COR-L47 (cell line): ENCODE measurements at places on chromosomes 1 and 21.

DNA sequence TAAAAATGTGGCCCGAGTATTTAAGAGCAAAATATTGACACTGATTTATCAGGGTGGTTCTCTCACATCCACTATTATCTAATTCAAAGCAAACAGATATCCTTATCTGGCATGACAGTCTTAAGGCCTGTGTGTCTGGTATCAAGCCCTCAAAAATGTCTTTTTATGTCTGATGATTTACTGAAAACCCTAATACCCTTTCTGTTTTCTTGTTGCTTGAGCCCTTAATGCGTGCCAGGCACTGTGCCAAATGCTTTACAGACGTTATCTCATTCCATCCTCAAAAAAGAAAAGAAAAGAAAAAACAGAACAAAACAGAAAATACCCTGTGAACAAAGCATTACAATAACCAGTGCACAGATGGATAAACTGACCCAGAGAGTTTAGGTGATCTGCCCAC lies 5.7 kb downstream of the DUSP23 start:
- no peak for DNase-seq

DNA sequence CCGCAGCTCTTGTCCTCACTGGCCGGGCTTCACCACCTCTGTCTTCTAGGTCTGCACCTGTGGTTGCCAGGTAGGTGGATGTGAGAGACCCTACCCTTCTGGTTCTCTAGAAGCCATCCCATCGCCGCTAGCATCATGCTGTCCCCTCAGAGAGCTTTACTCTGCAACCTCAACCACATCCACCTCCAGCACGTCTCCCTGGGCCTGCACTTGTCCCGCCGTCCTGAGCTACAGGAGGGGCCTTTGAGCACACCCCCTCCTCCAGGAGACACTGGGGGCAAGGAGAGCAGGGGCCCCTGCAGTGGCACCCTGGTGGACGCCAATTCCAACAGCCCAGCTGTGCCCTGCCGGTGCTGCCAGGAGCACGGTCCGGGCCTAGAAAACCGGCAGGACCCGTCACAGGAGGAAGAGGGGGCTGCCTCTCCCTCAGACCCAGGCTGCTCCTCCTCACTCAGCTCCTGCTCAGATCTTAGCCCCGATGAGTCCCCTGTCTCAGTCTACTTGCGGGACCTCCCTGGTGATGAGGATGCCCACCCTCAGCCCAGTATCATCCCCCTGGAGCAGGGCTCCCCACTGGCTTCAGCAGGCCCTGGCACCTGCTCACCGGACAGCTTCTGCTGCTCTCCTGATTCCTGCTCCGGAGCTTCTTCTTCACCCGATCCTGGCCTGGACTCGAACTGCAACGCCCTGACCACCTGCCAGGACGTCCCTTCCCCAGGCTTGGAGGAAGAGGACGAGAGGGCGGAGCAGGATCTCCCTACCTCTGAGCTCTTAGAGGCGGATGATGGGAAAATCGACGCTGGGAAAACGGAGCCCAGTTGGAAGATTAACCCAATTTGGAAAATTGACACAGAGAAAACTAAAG lies 1.2 kb downstream of the RUSC1 start:
- no peak for DNase-seq

DNA sequence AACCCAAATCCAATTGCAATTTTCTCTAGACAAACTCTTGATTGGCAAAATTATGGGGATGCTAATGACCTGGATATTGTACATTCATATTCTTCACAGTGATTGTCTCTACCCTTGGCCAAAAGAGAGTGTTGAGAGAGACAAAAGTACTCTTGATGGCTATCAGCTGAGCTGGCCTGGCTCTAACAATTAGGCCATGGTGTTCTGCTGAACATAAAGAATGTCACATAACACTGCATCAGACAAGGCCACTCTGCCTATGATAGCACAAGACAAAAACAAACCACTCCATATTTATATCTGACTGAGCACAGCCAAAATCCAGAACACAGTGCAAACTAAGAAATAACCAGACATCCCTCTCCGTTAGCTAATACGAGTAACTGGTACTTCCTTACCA lies 101.7 kb downstream of the ADAMTS1 start:
- no peak for DNase-seq

- DNase-seq = no peak
These were observed 115.9 kb downstream of the OMA1 start for GRCh38 chr1:58430421-58431275.

DNA sequence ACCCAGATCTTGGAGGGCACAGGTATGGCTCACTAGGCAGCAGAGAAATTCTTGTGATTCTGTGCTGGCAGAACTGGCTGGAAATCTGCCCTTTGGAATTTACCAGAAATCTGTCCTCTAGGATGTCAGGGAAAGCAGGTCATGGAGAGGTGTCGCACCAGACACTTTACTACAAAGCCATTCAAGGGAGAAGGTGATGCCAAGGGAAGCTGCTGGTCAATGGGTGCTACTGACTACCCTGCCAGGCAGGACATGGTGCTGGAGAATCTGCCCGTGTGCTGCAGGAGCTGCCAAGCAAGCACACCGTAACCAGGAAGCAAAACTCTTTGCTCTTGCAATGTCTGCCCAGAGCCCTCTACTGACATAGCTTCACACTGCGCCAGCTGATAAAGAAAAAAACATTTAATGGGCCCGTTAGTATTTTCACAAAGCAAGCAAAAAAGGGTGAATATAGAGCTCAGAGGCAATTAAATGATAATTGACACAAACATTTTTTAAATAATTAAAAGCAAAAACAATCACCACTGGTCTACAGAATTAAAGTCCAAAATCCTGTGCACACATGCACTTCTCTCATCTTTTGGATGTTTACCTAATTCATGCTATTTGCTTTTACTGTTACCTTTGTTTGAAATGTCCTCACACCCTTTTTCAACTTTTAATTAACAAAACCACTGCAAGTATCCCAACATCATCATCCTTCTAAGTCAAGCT lies 7.2 kb upstream of the FBXO28 start:
- DNase-seq = peak; percentile 44

- no peak for DNase-seq
These were observed 41.7 kb upstream of the GPR153 start for GRCh38 chr1:6302568-6302967.

DNA sequence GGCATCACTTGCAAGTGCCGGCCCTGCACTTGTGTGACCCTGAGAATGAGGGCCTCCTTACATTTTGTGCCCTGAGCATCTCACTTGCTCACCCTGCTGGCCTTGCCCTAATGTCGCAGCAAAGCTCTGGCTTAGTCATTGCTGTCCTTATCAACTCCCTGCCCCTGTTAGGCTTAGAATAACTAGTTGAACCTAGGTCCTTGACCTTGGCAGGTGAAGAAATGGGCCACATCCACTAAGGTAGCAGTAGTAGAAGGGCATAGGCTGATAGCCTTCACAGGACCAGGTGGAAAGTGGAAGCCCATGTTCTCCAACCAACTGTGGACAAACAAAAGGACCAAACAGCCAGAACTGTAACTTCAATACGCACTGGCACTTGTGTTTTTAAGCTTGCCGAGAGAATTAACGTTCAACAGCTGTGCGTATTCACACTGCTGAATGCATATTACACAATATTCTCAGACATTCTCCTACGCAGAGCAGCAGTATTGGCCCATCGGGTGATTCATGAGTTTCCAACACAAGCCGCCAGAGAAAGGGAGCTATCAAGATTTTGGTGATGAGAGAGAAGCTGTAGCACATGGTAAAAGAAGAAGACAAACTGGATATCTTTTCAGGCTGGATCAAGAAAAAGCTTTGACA lies 27.7 kb upstream of the PTGFRN start:
- no peak for DNase-seq

DNA sequence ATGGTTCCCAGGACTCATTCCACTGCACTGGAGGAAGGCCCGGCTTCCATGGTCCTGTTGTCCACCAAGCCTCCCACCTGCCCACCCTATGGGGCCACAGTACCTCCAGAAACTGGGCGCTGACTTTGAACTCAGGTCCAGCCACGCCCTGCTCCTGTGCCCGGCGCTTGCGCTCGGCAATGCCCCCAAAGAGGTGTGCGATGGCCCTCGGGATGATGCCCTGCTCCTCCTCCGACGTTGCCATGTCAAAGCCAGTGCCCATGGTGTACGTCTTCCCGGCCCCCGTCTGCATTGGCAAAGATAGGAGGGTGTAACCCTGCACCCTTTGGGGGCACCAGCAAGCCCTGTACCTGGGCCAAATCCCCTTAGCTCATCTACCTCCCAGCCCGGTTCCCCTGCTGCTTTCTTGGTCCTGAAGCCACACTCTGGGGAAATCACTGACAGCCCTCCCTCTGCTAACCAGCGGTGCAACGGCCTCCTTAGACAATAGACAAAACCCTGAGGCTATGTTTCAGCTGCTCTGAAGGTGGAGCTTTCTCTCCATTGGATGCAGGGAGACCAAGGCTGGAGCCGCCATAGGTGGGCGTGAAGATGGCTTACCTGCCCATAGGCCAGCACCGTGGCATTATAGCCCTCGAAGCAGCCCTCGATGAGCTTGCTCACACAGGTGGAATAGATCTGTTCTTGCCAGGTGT lies 14.7 kb downstream of the KIF21B start:
- peak; percentile 29 for DNase-seq

GRCh38 chr1:243315455-243315854 lies 59.6 kb downstream of the SDCCAG8 start:
- no peak for DNase-seq

DNA sequence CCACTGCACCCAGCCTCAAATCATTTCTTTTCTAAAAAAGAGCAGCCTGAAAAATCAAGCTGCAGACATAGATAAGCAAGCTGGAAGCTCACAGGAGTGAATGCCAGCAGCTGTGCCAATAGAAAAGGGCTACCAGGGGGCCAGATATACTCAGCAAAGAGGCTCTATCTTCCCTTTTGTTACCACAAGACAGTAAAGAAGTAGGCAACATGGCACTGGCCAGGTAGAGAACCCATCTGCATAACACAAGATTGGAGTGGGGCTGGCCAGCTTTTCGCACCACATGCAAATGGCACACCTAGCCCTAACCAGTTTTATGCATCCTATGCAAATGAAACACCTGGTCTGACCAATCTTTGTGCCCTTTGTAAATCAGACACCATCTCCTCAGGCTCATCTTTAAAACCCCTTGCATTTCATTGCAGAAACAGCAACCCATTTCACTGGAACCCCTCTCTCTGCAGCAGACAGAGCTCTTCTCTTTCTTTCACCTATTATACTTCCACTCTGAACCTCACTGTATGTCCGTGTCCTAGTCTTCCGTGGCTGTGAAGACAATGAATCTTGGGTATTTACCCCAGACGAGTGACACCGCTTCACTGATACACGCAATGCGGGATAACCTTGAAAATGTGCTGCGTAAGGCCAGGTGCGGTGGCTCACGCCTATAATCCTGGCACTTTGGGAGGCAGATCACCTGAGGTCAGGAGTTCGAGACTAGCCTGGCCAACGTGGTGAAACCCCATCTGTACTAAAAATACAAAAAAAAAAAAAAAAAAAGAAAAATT lies 15.1 kb downstream of the CASP9 start:
- DNase-seq = no peak

DNA sequence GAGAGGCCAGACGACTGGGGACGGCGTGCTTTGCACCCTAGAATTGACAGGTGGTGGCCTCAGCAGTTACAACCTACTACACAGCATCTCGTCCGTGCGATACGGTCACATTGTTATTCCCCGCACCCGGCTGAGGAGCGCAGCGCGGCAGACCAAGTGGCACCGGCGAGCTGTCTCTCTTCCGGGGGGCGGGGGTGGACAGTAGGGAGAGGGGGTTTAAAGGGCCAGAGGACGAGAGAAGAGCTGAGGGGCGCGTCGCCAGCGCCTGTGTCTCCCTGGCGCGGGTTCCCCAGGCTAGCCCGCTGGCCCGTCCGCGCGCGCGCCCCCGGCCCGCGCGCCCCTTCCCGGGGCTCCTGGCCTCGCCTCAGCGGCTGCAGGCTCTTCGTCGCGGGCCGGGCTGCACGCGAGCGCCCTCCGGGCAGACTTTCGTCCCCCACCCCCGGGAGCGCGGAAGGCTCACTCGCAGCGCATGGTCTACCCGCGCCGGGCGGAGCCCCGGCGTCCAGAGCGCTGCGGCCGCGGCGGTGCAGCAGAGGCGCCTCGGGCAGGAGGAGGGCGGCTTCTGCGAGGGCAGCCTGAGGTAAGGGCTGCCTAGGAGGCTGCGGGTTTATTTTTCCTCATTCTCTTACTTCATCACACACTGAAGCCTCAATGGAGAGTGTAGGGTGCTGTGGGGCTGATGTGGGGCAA lies at the start of gene PDE4B:
PDE4B (plus strand) TSS at position 227 of the 690 bp plus-strand sequence.
- peak; percentile 47 for DNase-seq

DNA sequence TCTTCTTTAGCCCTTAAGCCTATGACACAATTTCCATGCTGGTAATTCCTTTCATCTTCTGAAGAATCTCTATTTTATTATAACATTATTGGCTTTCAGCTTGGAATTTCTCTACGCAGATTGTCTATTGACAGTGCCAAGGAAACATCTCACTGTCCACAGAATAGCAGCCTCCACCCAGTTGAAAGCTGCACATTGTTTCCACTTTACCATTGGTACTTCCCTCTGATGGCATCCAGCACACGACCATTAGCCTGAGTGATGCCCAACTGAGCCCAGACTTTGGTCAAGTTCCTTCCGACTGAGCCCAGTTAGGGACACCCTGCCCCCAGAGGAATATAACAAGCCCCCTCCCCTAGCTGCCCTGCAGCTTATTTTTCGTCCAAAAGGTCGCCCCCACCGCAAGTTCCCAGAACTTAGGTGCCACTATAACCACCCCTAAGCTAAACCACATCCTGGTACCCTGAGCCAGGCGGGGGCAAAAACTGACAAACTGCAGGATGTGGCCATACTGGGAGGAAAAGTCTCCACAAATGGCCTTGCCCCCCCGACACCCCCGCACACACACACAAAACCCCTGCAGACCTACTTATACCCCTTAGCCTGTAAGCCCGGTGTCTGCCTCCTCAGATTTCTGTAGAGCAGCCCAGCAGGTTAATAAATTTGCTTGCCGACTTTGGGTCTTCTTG lies 13.2 kb downstream of the GBP5 start:
- DNase-seq = no peak

- no peak for DNase-seq
These were observed 10.0 kb upstream of the RYR2 start for GRCh38 chr1:237032029-237032428.

DNA sequence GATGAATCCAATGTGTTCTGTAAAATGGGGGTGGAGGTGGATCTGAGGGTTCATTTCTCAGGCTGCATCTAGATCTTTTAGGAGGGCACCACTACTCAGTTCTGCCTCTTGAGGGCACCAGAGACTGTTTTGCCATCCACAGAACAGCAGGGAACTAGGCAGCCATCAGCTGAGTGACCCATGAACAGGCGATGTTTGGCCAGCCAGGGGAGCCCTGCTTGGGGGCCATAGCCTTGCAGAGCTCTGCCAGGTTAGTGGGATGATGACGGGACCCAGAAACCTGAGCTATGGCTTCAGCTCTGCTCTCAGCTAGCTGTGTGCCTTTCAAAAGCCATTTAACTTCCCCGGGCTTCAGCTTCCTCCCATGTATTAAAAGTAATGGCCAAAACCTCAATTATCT lies 13.4 kb upstream of the NOS1AP start:
- peak; percentile 64 for DNase-seq

GRCh38 chr21:46559291-46559983 lies 45.4 kb downstream of the S100B start:
- DNase-seq = no peak
